ENCODE measurements at places on chromosomes 3 and 15. TPM values are rescaled to one million over a fixed set of nuclear protein-coding genes. Genes with fewer than 3 reads are reported as not detected.

The SNURF gene
- 55.8 TPM for total RNA-seq

The DOCK3 gene
- 13.9 TPM for total RNA-seq

The TWF2 gene
- total RNA-seq = 25.1 TPM

The DNAJB11 gene
- 39.0 TPM for total RNA-seq

The ZWILCH gene
- 18.3 TPM for total RNA-seq

The NDN gene
- total RNA-seq = 145 TPM

The SMAD6 gene
- total RNA-seq = 21.2 TPM

Measured in camera-type eye (tissue), 1 donor.